ENCODE measurements at places on chromosomes 7 and 10.

DNA sequence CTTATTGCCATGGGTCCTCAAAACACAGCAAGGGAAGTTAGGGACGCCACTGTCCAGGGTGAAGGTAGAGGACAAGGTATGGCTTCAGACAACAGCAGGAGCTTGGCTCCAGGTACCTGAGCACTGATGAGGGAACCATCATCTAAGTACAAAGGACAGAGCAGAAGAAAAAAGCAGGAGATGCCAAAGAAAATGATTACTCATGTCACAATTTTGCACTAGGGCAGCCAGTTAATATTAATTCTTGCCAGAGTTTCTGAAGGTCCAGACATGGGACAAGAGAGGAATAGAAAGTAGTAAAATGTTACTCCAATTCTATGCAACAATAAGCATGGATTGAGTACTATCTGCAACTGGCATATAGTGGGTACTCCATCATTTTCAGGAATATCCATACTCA, 14.1 kb downstream of the PTN start:
- DNase-seq, result no peak

DNA sequence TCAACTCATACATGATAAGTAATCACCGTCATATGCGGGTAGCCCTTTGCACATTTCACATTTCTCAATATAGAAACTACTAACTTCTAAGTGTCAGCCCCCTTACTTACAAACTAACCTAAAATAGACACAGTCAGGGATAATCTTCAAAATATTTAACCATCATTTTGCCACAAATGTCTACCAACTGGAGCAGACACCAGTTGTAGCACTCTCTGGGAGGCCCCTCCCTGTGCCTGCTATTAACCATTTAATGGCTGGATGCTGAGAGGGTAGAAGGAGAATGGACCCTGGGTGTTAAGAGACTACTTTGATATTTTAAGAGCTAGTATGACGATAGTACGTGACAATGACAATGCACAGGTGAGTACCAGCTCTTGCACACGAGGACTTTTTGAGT, 116.4 kb downstream of the SORBS1 start:
- DNase-seq, result no peak

- DNase-seq, result no peak
These were observed 61.7 kb downstream of the PTF1A start for GRCh38 chr10:23253780-23254179.

- DNase-seq, result no peak
These were observed 183.2 kb upstream of the TRIM24 start for GRCh38 chr7:138276891-138277290.

- no peak for DNase-seq
These were observed 483 bp downstream of the GDF10 start for GRCh38 chr10:47300429-47300931.

DNA sequence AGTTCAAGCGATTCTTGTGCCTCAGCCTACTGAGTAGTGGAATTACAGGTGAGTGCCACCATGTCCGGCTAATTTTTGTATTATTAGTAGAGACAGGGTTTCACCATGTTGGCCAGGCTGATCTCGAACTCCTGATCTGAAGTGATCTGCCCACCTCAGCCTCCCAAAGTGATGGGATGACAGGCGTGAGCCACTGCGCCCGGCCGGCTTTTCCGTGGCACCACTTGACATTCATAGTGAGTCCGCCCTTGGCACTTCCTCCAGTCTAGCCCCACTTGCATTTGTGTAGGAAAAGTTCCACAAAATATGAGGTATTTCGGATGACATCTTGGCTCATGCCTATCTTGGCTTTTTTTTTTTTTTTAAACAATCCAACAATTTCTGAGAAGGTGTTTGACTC, 128.1 kb upstream of the ACBD5 start:
- DNase-seq, result no peak

DNA sequence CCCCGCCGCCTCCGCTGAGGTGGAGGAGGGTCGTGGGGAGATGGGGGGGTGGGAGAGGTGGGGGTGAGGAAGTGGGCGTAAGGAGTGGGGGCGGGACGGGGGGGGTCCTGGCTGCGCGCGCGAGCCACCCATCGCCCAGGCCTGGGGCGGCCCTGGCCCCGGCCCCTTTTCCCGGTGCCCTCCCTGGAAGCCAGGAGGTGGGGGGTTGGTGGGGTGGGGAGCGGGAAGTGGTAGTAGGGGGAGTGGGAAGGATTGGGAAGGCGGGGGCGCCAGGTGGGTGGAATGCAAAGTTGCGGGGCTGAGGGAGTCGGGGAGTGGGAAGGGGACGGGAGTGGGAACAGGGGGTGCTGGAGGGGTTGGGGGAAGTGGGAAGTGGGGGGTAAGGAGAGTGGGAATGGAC, 319 bp upstream of the MMD2 start:
- no peak for DNase-seq

GRCh38 chr10:52786098-52786497, 13.5 kb upstream of the MBL2 start:
- DNase-seq, result no peak

- DNase-seq, result no peak
These were observed 92.9 kb downstream of the SFMBT2 start for GRCh38 chr10:7317786-7318446.

- DNase-seq, result no peak
These were observed 69.9 kb upstream of the GTF2I start for GRCh38 chr7:74587435-74588126.
